HS-27A (cell line): ENCODE measurements at places on chromosomes 5 and 9.

DNA sequence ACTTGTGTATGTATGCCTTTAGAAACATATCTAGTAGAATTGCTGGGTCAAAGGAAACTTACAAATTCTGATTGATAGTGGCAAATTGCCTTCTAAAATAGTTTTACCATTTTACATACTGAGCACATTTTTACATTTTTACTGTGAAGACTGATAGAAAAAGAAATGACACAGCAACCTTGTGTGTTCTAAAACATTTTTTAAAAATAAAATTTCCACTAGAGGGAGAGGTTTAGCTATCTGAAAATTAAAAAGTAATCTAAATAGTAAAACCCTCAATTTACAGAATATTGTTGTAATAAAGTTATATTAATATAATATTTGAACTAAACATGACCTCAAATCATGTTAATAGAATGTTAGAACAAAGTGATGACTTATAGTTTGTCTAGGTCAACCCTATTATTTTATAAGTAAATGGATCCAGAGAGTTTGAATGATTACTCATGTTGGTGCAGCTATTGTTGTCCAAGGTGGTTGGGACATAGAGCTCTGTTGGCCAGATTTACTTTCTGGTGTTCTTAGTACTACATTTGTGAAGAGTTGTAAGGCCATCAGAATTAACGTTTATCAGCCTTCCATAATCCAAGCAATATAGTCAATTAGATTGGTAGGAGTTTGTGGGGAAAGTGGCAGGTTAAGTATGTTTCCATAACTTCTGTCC is 17.2 kb downstream of the CENPP start:
- DNase-seq, result no peak

- DNase-seq, result no peak
Observed at GRCh38 chr5:170450061-170450669, 53.7 kb upstream of the KCNIP1 start.

DNA sequence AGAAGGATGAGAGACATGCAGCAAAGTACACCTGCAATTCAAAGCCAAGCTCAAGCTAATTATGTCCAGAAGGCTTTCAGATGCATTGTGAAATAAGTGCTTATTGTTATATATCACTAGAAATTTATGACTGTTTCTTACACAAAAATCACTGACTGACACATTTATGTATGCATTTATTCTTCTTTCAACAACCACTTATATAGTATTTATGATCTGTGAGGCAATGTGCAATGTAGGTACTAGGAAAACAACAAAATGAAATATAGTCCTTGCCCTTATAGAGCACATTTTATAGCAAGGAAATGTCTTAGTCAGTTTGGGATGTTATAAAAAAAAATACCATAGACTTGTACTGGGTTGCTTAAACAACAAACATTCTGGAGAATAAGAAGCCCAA is 167.6 kb downstream of the YIPF5 start:
- DNase-seq, result no peak

DNA sequence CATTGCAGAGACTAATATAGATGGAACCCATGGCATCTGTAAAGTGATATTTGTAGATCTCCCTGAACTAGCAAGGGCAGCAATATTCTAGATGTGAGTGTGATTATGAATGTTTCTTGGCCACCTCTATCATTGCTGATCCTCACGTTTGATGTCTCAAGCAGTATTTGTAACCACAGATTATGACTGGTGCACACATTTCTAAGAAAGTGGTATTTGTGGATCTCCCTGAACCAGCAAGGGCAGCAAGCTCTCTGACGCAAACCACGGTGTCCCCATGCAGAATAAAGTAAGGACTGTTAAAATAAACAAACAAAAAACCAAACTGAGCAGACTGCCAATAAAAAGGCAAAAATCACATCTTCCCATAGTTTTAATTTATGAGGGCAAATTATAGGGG is 301.3 kb downstream of the CSNK1G3 start:
- DNase-seq, result no peak

DNA sequence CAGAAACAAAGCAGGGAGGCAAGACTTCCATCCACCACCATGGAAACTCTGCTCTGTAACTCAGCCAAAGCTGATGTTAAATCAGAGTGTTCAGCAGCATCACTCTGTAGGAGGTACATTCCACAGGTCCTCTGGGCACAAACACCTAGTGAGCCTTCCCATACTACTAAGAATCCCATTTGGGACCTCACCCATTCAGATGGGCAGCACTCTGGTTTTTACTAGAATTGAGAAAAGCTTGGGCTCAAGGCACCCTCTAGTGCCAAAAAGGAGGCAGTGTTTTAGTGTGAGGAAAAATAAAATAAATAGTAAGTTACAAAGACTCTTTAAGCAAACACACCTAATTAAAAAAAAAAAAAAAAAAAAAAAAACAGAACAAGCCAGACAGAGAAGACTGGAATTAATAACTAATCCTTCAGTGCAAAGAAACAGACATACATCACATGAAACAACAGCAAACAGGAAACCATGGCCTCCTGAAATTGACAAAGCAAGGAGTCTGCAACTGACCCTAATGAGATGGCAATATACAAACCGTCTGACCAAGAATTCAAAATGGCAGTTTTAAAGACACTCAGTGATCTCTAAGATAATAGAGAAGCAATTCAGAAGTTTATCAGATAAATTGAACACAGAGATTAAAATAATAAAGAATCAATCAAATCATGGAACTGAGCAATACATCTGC is 159.5 kb downstream of the GNA14 start:
- DNase-seq, result no peak

DNA sequence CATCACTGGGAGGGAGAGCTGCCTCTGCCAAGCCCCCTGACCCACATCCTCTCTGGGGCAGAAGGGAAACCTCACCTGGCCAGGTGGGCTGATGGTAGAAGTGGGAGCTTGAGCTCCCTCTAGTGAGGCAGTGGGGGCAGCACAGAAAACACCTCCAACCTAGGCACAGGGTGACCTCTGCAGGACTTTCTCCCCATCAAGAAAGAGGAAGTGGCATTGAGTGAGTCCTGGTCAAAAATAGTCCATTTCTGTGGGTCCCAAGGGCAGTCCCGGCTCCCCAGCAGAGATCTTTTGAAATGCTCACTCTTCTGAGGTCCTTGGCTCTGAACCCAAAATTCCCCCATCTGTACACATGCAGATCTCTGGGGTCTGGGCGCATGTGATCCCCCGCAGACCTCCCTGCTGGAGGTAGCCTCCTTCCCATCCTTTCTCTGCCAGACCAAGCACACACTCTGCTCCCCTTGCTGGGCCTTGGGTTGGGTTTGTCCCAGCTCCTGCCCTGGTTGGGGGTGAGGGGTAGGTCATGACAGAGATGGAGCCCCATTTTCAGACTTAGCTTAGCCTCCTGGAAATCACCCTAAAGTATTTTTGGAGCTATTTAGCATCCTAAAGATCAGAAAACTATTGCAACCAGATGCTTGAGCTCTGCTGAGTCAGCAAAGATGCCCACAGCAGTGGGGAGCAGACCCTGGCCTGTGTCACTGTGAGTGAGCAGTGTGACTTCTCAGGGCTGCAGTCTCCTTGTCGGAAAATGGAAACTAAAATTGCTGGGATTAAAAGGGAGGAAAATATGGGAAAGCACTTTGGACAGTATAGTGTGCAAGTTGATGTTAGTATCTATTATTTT is 41.6 kb upstream of the LCP2 start:
- DNase-seq, result no peak

DNA sequence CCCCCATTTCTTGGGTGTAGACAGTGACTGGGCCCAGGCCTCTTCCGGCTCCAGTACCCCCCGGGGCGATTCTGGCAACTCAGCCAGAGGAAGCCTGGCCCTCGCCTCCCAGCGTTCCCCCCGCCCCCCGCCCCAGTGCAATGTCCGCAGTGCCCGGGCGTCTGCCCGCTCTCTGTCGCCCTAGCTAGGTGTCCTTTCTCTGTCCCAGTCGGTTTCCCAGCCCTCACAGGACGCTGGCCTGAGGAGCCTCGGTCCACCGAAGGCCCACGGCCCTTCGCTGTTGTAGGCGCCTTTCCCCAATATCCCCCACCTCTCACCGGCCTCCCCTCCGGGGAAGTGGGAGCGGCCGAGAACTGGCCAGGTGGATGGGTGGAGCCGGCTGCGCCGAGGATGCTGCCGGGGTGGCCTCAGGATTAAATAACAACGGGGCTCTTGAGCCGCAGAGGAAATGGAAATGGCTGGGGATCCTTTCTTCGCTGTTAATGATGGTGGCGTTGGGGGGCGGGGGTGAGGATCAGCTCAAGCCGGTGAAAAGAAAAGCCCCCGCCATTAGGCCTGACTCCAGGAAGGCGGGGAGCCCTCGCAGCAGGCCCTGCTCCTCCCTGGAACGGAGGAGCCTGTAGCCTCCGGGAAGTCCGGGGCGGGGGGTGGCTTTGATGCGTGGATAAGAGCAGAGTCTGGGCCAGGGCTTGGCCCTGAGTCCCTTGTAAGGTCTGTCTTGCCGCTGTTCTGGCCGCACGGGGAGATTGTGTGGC is 1.1 kb upstream of the SPRY4 start:
- no peak for DNase-seq

GRCh38 chr5:96743065-96743768 is 64.5 kb downstream of the ERAP1 start:
- DNase-seq, result no peak

GRCh38 chr9:108434036-108434435 is 421.8 kb downstream of the ACTL7B start:
- no peak for DNase-seq

DNA sequence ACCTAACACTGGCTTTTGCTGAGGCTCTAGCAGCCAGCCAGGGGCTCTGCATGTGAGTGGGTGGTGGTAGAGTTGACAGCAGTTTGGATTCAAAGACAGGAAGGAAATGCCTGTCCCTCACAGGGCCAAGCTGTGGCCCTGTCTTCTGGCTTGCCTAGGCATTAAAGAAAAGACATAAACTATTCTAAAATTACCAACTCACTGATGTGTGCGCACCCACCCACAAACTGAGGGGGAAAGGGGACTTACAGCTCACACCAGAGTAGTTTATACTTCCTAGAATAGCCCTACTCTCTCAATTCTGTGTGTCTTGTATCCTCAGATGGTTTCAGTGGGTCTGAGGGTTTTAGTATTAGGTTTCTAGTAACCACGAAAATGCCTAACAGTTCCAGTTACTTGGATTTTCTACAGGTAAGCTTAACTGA is 18.3 kb upstream of the IL13 start:
- DNase-seq, result no peak

GRCh38 chr9:91725651-91726050 is 224.4 kb downstream of the ROR2 start:
- DNase-seq, result no peak

GRCh38 chr5:64861281-64861680 is 92.6 kb downstream of the CWC27 start:
- DNase-seq, result no peak

DNA sequence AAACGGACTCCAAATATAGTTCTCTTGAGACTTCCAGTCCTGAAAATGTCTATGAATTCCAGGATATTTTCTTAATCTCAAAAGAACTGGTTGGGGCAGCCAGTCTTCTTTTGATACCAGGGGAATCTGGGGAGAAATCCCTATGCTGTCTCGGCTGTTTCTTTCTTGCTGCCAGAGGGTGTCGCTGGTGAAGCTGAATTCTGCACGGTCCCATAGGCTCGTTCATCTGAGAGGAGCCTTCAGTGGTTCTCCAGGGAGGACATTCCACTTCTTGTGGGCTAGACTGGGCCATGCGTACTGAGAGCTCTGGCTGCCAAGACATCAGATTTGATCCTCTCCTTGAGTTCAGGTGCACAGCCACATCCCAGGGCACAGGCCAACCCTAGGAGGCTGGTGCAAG is 155.0 kb upstream of the CLINT1 start:
- DNase-seq, result no peak

- no peak for DNase-seq
Observed at GRCh38 chr9:29556317-29556716, 1983.0 kb upstream of the C9orf72 start.

- DNase-seq, result no peak
Observed at GRCh38 chr5:52952483-52952882, 36.7 kb upstream of the ITGA2 start.

GRCh38 chr9:77771171-77771570 is 123.0 kb upstream of the GNA14 start:
- DNase-seq, result no peak

DNA sequence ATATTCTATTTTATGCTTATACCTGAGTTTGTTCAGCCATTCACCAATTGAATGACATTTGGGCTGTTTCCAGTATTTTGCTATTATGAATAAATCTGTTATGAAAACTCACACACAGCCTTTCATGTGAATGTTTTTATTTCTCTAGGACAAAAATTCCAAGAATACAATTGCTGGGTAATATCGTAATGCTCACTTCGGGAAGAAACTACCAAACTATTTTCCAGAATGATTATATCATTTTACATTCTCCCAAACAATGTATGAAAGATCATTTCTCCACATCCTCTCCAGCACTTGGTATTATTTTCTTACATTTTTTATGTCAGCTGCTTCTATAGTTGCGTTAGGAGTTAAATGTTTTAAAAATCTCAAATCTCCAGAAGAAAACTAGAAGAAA is 58.3 kb upstream of the LHFPL2 start:
- no peak for DNase-seq

- no peak for DNase-seq
Observed at GRCh38 chr9:70147196-70147595, 103.5 kb downstream of the MAMDC2 start.

GRCh38 chr9:126217797-126218196 is 108.8 kb upstream of the MVB12B start:
- DNase-seq, result no peak

- DNase-seq, result no peak
Observed at GRCh38 chr5:72266862-72267261, 53.2 kb downstream of the MRPS27 start.

DNA sequence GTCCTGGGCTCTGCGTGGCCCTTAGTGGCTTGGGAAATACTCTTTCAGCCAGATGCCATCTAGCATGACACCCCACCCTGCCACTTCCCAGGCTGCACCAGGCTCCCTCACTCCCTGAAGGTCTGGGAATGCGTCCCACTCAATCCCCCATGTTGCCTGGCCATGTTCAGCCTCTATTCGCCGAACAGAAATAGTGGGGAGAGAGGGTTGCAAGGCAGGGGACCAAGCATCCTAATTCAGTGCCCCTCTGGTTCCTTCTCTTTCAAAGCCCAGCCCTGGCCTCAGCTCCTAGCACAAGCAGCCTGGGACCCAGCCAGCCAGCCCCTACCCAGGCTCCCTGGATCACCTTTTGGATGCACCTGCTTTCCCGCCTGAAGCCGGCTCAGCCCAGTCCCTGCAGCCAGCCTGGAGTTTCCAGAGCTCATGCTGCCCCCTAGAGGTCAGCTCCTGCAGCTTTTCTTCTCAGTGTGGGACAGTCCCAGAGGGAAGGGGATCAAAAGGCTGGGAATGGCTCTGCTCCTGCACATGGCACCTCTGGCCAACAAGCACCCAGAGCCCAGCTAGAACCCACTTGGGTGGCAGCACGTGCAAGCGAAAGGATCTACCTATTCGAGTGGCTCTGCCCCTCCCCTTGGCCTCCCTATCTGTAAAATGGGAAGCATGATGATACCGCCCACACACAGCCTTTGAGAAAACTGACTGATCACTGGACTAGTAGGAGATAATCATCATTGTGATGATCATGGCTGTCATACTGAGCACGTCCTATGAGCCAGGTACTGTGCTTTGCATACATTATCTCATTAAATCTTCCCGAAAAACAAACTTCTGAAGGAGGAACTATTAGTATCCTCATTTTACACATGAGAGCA is 48.7 kb upstream of the C5orf58 start:
- no peak for DNase-seq

GRCh38 chr9:126461608-126462007 is 135.0 kb downstream of the MVB12B start:
- no peak for DNase-seq

- DNase-seq, result no peak
Observed at GRCh38 chr9:33633636-33634035, 109.6 kb downstream of the ANKRD18B start.

GRCh38 chr9:131402073-131402472 is 8.2 kb downstream of the PRRC2B start:
- no peak for DNase-seq

- DNase-seq, result no peak
Observed at GRCh38 chr9:97717866-97718265, 20.7 kb upstream of the XPA start.
